ENCODE measurements at places on chromosomes 3 and 15. TPM values are rescaled to one million over a fixed set of nuclear protein-coding genes. Genes with fewer than 3 reads are reported as not detected.
A peak's percentile ranks its signal among the peaks of the same experiment; 100 is the strongest.

DNA sequence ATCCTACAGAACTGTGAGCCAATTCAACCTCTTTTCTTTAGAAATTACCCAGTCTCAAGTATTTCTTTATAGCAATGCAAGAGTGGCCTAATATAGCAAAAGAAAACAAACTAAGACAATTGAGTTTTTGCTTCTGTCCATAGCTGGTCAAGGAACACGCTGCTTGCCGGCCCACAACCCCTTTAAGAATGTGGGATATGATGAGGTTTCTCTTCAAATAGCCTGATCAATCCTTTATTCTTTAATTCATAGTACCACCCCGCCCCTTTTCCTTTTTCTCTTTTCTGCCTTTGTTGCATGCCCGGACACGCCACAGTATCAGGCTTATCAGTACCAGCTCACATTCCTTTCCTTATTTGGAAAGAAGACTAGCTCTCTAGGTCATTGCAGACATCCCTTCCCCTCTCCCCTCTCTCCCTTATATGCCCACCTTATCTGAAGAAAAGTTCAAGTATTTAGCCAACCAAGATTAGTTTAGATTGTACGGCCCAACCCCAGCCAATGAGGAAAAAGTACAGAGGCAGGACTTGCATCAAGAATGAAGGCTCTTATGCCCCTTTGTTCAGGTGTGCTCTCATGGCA, 404.5 kb downstream of the OCA2 start:
- H3K4me3 ChIP-seq: no peak overlapping the region
- DNase-seq: no peak
- H3K36me3 ChIP-seq: no peaks in the 10 kb centered on the region

DNA sequence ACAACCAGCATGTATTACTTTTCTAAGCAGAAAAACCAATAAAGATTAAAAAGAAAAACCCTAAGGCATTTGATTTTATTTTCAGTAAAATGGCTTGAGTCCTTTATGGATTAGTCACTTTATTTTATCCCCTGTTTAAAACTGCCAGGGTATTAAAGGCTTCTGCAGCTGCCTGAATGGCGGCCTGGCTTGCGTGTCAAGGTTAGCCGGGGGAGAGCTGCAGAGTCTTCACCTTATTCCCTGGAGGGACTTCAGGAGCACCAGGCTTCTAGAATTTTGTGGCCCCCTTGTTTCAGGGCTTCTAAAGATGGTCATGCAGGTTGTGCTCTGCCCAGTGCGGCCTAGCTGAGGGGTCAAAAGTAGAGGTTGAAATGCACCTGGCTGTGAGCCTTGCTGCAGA, 58.0 kb upstream of the ICE2 start:
- no peaks in the 10 kb centered on the region for H3K27me3 ChIP-seq
- H3K36me3 ChIP-seq: no peaks in the 10 kb centered on the region
- no peak overlapping the region for H3K27ac ChIP-seq
- peaks cover 35% of the 10 kb centered on the region for H3K4me1 ChIP-seq
- no peak overlapping the region for H3K4me3 ChIP-seq

GRCh38 chr15:82663186-82663600, 16.0 kb upstream of the CPEB1 start:
- no peaks in the 10 kb centered on the region for H3K27me3 ChIP-seq
- no peaks in the 10 kb centered on the region for H3K4me1 ChIP-seq
- no peak overlapping the region for H3K4me3 ChIP-seq
- no peak overlapping the region for H3K27ac ChIP-seq
- DNase-seq: peak; percentile 90

DNA sequence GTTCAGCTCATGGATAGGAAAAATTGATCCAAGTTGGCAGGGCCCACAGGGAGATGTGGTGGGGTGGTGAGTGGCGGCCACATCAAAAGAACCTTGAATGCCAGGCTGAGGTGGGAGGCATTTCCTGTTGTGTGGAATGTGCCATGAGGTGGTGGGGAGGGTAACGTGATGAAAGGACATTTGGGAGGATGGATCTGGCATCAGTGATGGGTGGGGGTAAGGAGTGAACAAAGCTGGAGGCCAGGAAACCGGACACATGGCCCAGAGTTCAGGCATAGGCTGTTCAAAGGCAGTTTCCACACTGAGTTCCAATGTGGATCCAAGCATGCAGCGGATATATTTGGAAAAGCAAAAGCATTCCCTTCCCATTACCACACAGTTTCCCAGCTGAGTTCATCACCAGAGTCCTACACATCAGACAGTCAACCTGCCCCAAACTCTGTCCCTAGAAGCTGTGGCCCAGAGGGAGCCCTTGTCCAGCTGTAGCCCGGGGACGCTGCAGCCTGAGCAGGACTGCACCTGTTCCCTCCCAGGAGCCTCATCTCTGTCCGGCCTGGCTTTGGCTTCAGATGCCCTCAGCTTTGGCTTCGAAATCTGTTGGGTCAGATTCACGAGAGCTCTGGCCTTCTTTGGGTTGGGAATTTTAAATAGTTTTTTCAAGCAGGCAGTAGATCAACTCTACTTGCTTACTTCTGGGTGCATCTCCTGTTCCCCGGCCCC, 37.8 kb upstream of the GOLGA6B start:
- DNase-seq: peak; percentile 17
- H3K4me3 ChIP-seq: peak overlapping the region; percentile 31

- peak; percentile 44 for DNase-seq
- H3K27me3 ChIP-seq: no peaks in the 10 kb centered on the region
- peaks cover 13% of the 10 kb centered on the region for H3K4me1 ChIP-seq
- no peak overlapping the region for H3K4me3 ChIP-seq
- no peak overlapping the region for H3K27ac ChIP-seq
These were observed 32.7 kb downstream of the EBLN2 start for GRCh38 chr3:73094129-73094528.

DNA sequence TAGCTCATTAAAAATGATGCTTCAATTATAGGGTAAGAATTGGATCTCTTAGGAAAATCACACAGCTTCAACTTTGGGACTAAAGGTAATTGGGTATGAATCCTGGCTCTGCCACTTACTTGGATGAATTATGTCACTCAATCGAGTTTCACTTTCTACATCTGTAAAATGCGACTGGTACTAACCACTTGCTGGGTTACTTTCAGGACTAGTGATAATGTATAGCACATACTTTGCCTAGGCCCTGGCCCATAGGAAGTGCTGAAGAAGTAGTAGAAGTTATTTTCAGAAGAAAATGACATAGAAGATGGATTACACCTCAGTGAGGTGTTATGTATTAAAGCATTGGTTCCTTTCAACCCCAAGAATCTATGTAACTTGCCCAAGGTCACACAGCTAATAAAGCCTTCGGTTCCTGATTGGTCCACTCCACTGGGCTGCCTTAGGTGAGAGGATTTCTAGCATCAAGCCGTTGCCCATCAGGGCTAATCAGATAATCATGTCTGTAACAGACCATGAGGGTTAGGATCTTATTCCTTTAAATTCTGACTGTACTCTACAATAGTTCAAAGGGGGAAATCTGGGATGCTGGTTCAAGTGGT, 29.4 kb upstream of the AP4E1 start:
- H3K4me3 ChIP-seq: no peak overlapping the region
- no peak overlapping the region for H3K27ac ChIP-seq
- no peak for DNase-seq

- H3K27me3 ChIP-seq: peaks cover 9% of the 10 kb centered on the region
- H3K4me1 ChIP-seq: no peaks in the 10 kb centered on the region
- peak overlapping the region; percentile 59 for H3K4me3 ChIP-seq
- peak; percentile 19 for DNase-seq
These were observed 7.8 kb downstream of the GP9 start for GRCh38 chr3:129068291-129068886.

DNA sequence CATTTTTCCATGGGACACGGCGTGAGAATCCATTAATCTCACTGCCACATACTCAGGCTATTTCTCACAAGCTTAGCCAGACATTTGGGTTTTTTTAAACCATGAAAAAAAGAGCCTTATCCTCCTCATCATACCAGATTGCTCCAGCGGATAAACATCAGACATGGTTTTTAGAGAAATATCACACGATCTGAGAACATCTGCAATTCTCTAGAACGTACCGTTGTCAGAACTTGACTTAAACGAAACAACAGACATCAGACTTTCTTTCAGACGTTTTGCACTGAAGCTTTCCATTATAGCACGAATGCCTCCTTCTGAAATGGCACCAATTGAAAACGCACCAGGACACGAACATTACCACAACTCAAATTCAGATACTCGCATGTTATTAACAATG, 744.2 kb upstream of the CFAP20DC start:
- H3K4me3 ChIP-seq: no peak overlapping the region
- no peak overlapping the region for H3K27ac ChIP-seq
- no peaks in the 10 kb centered on the region for H3K4me1 ChIP-seq
- H3K27me3 ChIP-seq: no peaks in the 10 kb centered on the region

GRCh38 chr15:56168394-56168793, 75.3 kb downstream of the RFX7 start:
- DNase-seq: no peak
- H3K27ac ChIP-seq: no peak overlapping the region
- no peaks in the 10 kb centered on the region for H3K4me1 ChIP-seq
- H3K36me3 ChIP-seq: 0 out of 2 replicates have a peak, but pooled peaks cover 1% of the 10 kb centered on the region
- no peaks in the 10 kb centered on the region for H3K27me3 ChIP-seq

- H3K4me3 ChIP-seq: no peak overlapping the region
- H3K27me3 ChIP-seq: no peaks in the 10 kb centered on the region
- no peaks in the 10 kb centered on the region for H3K36me3 ChIP-seq
- no peak for DNase-seq
These were observed 143.1 kb downstream of the MYLK start for GRCh38 chr3:123741041-123741511.

DNA sequence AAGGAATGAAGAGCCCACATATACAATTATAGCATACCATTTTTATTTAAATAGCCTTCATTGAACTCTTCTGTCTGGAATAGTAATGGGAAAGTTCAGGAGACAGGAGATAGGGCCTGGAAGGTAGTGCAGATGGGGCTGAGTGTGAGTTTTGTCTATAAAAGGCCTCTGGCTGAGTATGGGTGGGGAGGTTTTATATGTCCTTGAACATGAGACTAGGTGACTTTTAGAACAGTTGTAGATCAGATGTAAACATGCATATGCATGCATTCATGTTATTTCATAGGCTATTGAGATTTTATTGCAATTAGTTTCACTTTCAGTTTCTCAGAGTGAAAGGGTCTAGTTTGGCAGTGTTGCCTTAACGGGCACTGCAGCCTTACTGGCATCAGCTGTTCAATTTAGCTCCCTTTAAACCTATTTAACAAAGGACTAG, 27.1 kb downstream of the CGGBP1 start:
- H3K27me3 ChIP-seq: no peaks in the 10 kb centered on the region
- H3K4me3 ChIP-seq: no peak overlapping the region
- H3K4me1 ChIP-seq: no peaks in the 10 kb centered on the region
- peak; percentile 2 for DNase-seq

GRCh38 chr15:98080791-98081190, 120.3 kb downstream of the ARRDC4 start:
- H3K27ac ChIP-seq: no peak overlapping the region
- DNase-seq: no peak
- no peaks in the 10 kb centered on the region for H3K27me3 ChIP-seq
- H3K4me3 ChIP-seq: no peak overlapping the region
- H3K36me3 ChIP-seq: no peaks in the 10 kb centered on the region
- no peaks in the 10 kb centered on the region for H3K4me1 ChIP-seq

- no peaks in the 10 kb centered on the region for H3K27me3 ChIP-seq
- no peak overlapping the region for H3K27ac ChIP-seq
- H3K36me3 ChIP-seq: no peaks in the 10 kb centered on the region
These were observed 5.6 kb upstream of the MFGE8 start for GRCh38 chr15:88918738-88919137.

- peaks cover 21% of the 10 kb centered on the region for H3K4me1 ChIP-seq
- H3K27ac ChIP-seq: no peak overlapping the region
- H3K36me3 ChIP-seq: peaks cover 10% of the 10 kb centered on the region
- H3K4me3 ChIP-seq: no peak overlapping the region
- DNase-seq: peak; percentile 78
These were observed 18.3 kb downstream of the FBXO22 start for GRCh38 chr15:75921732-75922703.

DNA sequence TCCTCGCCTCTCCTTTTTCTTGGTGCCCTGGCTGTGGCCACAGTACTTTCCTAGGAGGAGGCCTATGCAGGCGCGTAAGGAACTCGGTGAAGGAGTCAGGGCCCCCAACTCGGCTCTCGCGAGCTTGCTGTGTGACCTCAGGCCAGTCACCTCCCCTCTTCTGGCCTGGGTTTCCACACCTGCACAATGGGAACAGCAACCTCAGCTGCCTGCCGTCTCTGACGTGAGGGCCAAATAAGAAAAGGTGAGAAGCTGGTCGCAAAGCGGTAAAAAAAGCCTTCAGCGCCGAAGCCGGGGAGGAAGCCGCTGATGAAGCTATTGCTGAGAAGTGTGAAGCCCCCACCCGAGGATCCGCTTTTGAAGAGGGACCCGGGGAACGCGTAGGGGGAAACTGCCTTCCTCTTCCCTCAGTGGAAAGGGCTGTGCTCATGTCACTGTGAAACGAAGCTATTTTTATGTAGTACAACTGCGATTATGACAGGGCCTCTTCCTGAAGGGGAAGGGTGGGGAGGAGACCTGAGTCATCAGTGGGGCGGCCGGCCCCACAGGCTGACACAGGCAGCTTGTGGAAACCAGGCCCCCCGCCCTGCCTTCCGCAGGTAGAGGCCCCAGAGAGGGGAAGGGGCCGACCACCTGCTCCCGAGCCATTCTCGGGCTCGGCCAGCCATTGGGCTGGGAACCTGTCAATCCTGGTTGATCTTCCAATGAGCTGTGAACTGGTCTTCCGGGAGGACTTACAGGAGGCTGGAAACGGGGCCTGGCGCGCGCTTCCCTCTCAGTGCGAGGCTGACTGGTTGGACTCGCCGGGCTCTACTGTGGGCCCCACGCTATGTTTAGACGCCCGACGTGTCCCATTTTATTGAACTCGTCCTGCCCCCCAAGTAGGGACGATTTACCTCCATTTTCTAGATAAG, 18.0 kb upstream of the ANKDD1A start:
- H3K27ac ChIP-seq: peak overlapping the region; percentile 87
- H3K27me3 ChIP-seq: no peaks in the 10 kb centered on the region
- peak overlapping the region; percentile 60 for H3K4me3 ChIP-seq
- DNase-seq: peak; percentile 99

DNA sequence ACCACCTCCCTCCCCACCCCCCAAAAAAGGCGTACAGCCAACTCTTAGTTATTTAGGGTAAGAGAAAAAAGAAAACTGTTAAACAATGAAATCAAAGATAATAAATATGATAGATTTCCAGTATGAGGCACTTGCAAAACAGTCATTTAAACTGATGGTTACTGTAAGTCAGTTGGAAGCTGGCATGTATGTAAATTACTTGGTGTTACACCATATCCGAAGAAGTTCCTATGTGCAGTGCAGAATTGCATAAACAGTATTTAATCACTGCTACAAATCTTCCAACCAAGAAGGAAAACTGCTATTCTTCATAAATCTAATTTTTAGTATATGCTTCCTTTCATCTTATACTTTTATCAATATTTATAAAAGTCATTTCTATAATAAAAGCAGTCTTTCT, 62.0 kb downstream of the LEO1 start:
- H3K36me3 ChIP-seq: no peaks in the 10 kb centered on the region
- H3K27ac ChIP-seq: no peak overlapping the region
- no peaks in the 10 kb centered on the region for H3K27me3 ChIP-seq
- no peaks in the 10 kb centered on the region for H3K4me1 ChIP-seq

Gene FAM81A
- 4.1 TPM for total RNA-seq

Gene UCN2
- total RNA-seq: 0.17 TPM

Gene CORO2B
- total RNA-seq: 2.8 TPM

Gene CEP19
- 2.3 TPM for total RNA-seq

Gene THRB
- total RNA-seq: 8.0 TPM

Gene RAD54L2
- 27.7 TPM for total RNA-seq

Gene LRRIQ4
- total RNA-seq: not detected

Gene CPN2
- not detected for total RNA-seq

Gene ITGA11
- 0.03 TPM for total RNA-seq

Gene SUCNR1
- total RNA-seq: not detected

Gene AHSG
- not detected for total RNA-seq

Gene MCF2L2
- 9.0 TPM for total RNA-seq

Measured in GM23338 (cell line).